ENCODE measurements at places on chromosomes 2 and 18.
A peak's percentile ranks its signal among the peaks of the same experiment; 100 is the strongest.

DNA sequence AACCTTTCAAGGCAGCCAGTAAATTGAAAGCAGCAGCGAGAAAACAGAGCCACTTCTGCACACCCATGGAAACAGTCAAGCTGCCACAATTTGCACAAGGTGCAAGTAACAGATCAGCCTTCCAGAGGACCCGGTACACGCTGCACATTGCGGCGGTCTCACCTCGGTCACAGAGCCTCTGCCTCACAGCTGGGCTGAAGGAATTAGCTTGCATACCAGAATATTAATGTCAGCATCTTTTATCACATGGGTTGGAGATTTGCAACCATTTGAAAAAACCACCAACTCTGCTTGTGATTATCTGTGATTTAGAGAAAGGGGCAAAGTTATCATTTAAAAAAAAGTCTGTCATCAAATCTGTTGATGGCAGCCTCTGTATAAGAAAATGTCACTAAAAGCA, 330.5 kb upstream of the TCF4 start:
- no peak for DNase-seq

DNA sequence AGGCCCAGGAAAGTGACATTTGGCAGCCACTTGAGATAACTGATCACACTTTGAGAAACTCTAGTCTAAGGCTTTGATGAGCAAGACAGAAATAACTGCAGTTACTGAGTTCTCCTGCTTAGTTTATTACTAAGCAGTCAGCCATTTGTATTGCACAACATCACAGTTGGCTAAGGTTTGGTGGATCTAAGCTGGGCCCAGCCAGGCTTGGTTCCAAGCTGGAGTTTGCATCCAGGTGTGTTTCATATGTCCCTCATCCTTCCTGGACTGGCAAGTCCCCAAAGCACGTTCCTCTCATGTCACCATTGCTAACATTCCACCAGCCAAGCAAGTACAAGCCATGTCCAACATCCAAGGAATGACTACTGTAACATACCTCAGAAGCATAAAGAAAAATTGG, 71.3 kb upstream of the ZNF532 start:
- DNase-seq, result no peak

DNA sequence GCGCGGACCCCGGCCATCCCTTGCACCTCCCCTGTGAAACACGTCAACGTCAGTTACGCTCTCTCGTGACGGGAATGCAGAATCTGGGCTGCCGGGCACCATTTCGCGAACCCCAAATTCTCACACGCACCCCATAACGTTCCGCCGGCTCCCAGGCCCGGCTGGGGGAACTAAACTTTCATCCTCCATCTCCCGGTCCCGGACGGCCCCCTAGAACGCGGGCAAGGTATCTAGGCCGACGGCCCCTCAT, 544 bp downstream of the DNAJC27 start:
- DNase-seq, result no peak

DNA sequence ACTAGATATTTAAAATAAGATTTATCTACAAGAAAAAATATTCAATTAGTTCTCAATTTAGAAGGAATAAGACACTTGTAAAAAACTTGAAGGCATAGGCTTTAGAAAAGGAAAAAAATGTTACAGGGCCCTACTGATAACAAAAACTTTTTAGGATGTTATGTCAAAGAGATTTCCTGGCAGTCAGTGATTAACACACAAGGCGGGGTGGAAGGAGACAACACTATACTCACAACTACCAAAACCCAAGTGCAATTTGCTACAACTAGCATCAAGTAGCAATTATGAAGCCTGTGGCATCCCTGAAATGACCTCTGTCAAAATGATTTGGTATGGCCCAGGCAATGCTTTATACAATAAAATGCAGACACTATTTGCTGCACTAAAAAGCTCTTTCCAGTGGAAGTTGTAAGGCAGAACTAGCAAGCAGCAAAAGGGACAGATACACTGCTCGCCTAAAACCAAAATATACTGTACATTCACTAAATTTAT, 15.3 kb downstream of the STRN start:
- no peak for DNase-seq

GRCh38 chr2:149488706-149489440, 98.7 kb downstream of the MMADHC start:
- no peak for DNase-seq

- DNase-seq, result no peak
Measured at GRCh38 chr2:237180187-237180586, 94.5 kb downstream of the COPS8 start.

DNA sequence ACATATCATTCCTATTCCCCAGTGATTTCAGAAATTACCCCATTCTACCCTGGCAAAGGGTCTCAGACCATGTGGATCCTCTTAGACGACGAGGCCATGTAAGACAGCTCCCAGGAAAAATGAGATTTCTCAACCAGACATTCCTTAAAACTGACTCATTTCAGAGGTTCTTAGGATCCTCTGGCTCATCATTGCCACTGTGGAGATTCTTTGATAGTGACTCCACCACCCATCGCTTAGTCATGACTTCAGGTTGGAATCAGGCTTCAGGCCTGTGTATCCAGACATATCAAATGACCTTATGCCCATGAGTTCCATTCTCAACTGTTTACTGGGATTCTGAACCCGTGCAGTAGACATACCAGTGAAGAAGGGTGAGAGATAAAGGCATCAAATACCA, 245.6 kb upstream of the TCF4 start:
- peak; percentile 75 for DNase-seq

DNA sequence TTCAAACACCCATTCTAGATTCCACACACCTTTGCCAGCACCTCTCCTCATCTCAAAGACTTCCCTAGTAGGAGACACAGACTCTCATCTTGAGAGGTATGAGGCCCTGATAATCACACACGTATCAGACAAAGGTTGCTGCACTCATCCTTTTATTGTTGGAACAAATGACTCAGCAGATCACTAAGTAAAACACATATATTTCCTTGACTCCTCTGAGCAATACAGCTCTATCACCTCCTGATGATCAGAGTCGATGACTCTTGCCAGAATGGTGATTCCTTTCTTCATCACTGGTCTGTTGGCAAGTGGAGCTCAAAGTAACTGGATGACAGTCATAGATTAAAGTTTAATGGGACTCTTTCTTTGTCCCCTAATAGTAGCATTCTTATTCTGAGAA, 1049.2 kb upstream of the ZEB2 start:
- no peak for DNase-seq

GRCh38 chr2:45862843-45863242, 211.4 kb downstream of the PRKCE start:
- DNase-seq, result no peak

DNA sequence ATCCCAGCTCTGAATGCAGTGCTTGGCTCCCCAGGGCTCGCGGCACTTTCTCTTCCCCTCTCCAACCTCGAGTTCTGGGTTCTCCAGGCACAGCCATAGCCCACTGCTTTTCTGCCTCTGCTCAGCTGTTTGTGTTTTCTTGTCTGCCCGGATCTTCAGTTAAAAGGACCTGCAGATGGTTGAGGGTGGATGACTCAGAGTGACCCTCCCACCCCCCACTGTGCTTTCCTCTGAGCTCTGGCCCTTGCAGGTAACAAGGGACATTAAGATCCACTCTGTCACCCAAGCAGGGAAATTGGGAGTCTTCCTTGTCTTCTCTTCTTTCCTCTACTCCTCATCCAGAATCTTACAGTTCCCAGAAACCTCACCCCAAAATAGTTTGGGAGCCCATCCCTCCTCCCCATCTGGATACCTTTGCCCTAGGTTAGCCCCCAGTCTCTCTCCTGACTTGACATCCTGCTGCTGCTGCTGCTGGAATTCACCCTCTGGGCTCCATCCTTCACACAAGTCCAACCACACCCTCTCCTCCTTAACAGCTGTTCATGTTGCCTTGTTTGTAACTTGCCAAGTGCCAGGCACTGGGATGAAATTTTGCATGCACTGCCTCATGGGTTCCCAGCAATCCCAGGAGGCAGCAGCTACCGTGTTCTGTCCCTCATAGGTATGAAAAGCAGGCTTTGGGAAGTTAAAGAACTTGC, 157.9 kb upstream of the TTC39C start:
- DNase-seq, result no peak

DNA sequence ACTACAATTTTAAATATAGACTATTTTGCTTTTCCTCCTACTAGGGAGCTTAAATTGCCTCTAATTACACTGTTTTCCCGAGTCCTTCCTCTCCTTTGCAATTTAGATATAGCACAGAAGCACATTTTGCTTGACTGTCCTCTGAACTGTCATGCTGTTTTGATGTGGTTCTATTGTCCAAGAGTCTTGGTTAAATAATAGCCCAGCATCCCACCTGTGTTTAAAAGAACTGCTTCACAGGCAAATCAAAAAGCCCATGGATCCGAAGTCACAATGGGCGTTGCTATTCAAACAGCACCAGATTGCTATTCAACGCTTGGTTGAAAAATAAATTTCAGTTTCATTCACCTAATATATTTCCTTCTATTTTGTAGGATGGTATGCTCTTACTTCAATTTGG, 22.3 kb upstream of the ACTR3 start:
- DNase-seq, result no peak

DNA sequence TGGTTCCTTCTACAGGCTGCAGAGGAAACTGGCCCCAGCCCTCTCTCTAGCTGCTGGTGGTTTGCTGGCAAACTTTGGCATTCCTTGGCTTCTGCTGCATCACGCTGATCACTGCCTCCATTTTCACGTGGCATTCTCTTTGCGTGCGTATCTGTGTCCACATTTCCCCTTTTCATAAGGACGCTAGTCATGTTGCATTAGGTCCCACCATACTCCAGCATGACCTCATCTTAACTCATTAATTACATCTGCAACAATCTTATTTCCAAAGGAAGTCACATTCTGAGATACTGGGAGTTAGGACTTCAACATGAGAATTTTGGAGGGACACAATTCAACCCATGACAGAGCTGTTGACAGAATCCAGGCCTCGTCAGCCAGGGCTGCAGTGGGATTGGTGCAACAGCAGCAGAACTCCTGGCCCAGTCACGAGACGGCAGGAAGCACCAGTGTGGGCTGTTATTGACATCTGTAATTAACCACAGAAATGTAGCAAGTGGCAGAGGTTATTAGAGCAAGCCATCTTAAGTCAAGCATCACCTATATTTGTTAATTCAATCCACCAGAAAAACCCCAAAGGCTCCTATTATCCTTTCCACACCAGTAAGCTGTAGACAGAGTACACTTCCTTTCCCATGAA, 132.4 kb downstream of the TMEM163 start:
- DNase-seq, result no peak

DNA sequence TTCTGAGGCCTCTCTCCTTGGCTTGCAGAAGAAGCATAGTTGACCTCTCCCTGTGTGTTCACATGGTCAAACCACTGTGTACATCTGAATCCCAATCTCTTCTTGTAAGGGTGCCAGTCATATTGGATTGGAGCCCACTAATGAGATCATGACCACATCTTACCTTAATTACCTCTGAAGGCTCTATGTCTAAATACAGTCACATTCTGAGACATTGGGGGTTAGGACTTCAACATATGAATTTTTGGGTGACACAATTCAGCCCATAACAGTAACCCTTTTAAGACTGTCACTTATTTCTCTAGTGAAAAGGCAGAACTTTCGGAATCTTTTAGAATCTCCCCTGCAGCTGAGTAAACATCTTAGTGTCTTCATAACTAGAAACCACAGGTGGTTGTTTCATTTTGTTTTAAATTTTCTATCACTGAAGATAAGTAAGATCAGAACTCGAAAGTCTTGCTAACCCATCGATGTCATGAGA, 33.3 kb downstream of the BMP10 start:
- no peak for DNase-seq
